ENCODE measurements at places on chromosomes 2 and 18.

- DNase-seq, result no peak
Measured at GRCh38 chr2:146701183-146701582, 1143.6 kb upstream of the ACVR2A start.

DNA sequence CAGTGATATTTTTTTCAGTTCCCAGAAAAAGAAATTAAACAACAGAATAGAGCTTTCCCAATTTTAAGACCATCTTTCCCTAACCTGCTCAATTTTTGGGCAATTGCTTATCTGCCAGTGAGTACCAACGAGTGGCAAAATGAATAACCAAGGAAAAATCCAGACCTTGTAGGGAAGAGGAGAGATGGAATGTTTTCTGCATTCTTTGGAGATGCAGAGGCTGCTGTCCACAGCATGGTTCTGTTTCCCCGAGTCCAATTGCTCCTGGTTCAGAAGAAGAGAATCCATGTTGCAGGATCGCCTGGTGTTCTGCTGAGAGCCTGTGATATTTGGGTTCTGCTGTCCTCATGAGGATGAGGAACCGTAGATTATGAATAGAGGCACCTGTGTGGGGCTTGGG, 68.2 kb upstream of the MGAT5 start:
- DNase-seq, result no peak

DNA sequence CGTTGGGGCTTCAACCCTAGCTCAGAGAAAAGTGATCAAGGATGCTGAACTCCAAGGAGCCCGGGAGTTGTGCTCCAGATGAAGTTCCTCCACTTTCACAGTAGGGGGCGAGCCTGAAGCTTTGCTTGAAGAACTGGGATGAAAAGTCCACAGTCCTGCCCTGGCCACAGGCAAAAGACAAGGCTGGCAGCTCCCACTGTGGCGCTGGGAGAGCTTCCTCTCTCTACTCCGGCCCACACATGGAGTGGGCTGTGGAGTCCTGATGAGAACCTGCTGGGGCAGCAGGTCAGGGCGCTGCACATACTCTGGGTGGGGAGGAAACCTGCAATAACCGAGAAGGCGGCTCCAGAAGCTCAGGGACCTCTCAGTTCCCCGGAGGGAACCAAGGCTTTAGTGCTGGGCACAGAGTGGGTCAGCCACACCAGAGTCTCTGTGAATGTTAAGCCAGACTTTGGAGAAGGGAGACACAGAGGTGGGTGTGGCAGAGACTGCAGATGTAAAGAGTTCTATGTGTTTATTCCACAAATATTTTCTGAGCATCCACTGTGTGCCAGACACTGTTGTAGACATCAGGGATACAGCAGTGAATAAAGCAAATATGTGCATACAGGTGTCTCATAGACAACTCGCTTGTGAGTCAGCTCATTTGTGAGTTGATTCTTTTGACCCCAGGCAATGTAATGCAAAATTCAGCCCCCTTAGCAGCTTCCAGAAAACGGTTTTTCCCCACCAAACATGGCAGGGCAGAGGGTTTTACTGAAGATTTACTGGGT, 48.0 kb upstream of the MRPL33 start:
- DNase-seq, result peak; percentile 26

- DNase-seq, result no peak
Measured at GRCh38 chr2:207153266-207153975, 12.3 kb downstream of the KLF7 start.

- no peak for DNase-seq
Measured at GRCh38 chr2:101808006-101808562, 110.6 kb downstream of the MAP4K4 start.

GRCh38 chr2:28336982-28337627, 55.6 kb upstream of the FOSL2 start:
- DNase-seq, result no peak
